Caco-2 (cell line): ENCODE measurements at places on chromosomes 4 and X. TPM values are rescaled to one million over a fixed set of nuclear protein-coding genes. Genes with fewer than 3 reads are reported as not detected.

DNA sequence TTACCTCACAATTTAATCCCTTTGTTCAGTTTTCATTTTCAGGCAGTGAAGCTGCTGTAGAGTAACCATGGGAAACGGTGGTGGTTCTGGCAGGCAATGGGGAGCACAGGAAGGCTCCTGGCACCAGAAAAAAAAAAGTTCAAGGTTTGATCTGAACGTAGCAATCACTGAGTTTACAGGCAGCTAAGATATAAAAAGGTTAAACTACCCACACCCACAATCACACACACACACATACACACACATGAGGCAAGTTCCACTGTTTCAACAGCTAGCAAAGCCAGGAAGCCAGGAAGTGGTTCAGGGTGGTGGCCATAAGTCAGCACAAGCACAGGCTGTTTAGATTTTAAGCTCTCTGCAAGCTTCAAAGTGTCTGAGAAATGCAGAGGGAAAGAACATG, at the start of gene SULT1B1:
TSS of gene SULT1B1 (minus strand) at position 166 of the 400 bp plus-strand sequence. CDS start 5,403 bp downstream, outside the sequence.
- no peak for DNase-seq

- DNase-seq = peak; percentile 61
Measured at GRCh38 chr4:163166041-163166579, 580 bp downstream of the NAF1 start.

DNA sequence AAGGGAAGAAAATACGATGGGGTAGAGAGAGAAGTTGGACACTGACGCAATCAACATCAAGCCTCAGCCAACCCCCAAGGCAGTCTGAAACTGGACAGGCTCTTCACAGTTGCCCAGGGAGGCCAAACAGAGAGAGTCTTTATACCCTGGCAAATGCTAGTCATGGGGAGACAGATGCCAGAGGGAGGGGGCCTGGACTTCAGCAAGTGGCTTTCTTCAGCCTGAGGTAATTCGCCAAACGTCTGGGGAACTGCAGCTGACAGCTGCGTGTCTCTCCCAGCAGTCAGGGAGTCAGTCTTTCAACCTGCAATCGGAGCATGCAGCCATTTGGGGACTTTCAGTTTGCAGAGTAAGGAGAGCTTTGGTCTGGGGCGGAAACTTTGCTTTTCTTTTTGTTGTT, 521.6 kb downstream of the TRIML1 start:
- no peak for DNase-seq

PNMA5 gene
- total RNA-seq = not detected in 2 replicates

DNA sequence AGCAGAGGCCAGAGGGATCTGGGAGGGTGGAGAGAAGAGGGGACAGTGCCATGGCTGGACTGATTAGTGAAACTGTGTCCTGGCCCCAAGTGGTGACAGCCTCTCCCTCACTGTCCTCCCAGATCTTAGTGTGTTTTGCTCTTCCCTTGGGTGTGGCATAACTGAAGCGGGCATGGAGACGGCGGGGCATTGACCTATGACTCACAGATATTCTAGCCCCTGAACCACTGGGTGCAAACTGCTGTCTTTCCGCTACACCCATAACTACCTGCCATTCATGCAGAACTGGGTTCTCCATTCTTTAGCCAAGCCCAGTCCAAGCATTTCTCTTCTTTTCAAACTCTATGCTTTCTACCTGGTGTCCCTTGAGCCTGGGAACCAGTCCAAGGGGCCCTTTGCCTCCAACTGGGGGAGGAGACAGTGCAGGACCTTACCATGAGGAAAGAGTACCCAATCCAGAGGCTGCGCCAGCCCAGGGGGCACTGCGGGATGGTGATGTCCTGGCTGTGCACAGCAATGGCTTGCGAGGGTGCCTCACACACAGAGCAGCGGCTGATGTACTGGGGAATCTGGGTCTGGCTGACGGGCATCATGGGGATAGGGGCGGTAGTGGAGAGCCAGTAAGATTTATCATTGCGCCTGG, 67.6 kb downstream of the ATG4A start:
- DNase-seq = no peak

GRCh38 chr4:121688701-121689100, 8.1 kb downstream of the ANXA5 start:
- DNase-seq = no peak

DNA sequence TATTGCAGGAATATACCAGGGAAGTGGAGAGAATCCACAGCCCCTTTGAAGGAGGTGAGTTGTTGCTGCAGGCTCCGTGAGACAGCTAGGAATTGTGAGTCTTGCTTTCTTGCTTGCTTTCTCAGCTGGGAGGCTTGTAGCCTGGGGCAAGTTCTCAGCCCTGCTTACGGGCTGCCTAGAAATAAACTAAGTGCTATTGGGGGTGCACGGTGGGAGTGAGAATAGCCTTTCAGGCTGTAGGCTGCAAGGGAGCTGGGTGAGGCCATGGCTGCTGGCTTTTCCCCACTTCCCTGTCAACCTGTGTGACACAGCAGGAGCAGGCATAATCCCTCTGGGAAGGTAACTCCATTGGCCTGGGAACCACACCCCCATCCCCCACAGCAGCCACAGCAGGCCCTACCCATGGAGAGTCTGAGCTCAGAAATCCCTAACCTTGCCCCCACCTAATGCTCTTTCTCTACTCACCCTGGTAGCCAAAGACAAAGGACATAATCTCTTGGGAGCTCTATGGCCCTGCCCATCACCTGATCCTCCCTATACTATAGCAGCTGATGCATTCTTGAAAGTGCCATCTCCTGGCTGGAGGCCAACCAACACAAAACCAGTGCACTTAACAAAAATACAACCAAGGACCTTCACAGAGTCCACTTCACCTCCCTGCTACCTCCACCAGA, 113.0 kb downstream of the MMRN1 start:
- no peak for DNase-seq

PPP1R3F gene
- total RNA-seq = 3.9 and 4.3 TPM in 2 replicates

DNA sequence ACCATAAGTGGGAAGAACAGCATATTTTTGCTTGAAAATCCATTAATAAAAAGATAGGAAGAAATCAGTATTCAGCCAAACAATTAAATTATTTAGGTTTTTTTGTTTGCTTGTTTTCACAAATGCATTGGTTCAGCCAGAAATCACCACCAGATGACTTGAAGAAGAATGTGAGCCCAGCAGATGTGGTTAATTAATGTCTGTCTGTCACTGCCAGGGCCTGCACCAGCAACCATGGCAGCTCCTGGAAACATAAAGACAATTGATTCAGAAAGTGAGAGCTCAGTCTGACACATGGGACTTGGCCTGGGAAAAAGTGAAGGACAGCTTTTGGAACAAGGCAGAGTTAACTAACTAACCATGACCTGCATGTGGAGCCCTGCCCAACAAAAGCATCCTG, 74.0 kb downstream of the MAOB start:
- DNase-seq = no peak

TMSB15A gene
- total RNA-seq = not detected in 2 replicates

SOWAHB gene
- total RNA-seq = 6.3 and 7.4 TPM in 2 replicates

GRCh38 chr4:64306255-64306565, 103.0 kb downstream of the TECRL start:
- no peak for DNase-seq

SMR3B gene
- total RNA-seq = not detected in 2 replicates

GRCh38 chr4:10722957-10723356, 38.4 kb upstream of the CLNK start:
- no peak for DNase-seq

DNA sequence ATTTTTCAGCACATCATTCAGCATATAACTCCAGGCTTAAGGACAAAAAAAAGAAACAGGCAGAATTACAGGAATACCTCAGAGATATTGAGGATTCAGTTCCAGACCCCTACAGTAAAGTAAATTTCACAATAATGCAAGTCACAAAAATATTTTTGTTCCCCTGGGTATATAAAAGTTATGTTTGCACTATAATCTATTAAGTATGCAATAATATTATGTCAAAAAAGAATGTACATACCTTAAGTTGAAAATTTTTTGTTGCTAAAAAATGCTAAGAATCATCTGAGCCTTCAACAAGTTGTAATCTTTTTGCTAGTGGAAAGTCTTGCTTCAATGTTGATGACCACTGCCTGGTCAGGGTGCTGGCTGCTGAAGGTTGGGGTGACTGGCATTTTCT, 2532.5 kb downstream of the ARAP2 start:
- no peak for DNase-seq

DNA sequence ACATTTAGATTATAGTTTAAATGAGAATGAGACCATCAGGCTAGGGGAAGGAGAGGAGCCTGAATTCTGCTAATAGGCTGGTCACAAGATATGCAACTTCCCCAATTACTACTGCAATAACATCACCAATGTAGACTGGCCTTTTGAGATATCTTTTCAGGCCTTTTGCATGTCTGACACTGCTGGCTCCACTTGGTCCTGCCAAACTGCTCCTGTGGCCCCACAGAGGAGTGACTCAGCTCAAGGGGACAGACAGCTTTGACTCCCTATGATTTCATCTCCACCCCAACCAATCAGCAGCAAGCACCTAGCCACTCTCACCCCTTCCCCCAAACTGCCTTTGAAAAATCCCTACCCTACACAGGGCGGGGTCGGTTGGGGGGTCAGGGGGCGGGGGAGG, 22.8 kb downstream of the GPRIN3 start:
- no peak for DNase-seq

- DNase-seq = no peak
Measured at GRCh38 chr4:1472911-1473518, 66.8 kb upstream of the NKX1-1 start.

GRCh38 chr4:142104041-142104440, 467.7 kb downstream of the IL15 start:
- no peak for DNase-seq

RASSF6 gene
- 2.4 and 2.9 TPM in 2 replicates for total RNA-seq
